ENCODE measurements at places on chromosomes 12 and 14. TPM values are rescaled to one million over a fixed set of nuclear protein-coding genes. Genes with fewer than 3 reads are reported as not detected.
A peak's percentile ranks its signal among the peaks of the same experiment; 100 is the strongest.

- H3K36me3 ChIP-seq: peaks cover 20% of the 10 kb centered on the region
- H3K4me1 ChIP-seq: peaks cover 31% of the 10 kb centered on the region
- DNase-seq: no peak
- H3K27me3 ChIP-seq: no peaks in the 10 kb centered on the region
- peak overlapping the region; percentile 98 for H3K27ac ChIP-seq
These were observed 390 bp downstream of the BRAP start for GRCh38 chr12:111685322-111685810.

DNA sequence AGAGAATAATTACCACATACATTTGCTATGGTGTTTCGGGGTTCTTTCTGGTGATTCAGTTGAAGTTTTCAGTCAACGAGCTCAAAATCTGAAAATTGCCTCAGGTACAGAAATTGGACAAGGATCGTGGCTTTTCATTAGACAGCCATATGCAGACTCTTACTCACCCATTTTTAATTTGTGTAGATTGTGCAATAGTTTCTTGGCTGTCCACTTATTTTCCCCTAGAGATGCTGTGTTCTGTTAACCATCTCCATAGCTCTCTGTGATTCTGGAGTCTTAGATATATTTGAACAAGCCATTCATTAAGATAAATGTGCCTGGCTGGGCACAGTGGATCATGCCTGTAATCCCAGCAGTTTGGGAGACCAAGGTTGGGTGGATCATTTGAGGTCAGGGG is 497.1 kb upstream of the RPL10L start:
- no peak overlapping the region for H3K4me3 ChIP-seq
- H3K27ac ChIP-seq: no peak overlapping the region
- H3K27me3 ChIP-seq: no peaks in the 10 kb centered on the region
- no peaks in the 10 kb centered on the region for H3K36me3 ChIP-seq

GRCh38 chr12:16891673-16892072 is 285.7 kb upstream of the LMO3 start:
- no peaks in the 10 kb centered on the region for H3K4me1 ChIP-seq
- DNase-seq: no peak
- no peak overlapping the region for H3K27ac ChIP-seq
- H3K4me3 ChIP-seq: no peak overlapping the region
- no peaks in the 10 kb centered on the region for H3K36me3 ChIP-seq

DNA sequence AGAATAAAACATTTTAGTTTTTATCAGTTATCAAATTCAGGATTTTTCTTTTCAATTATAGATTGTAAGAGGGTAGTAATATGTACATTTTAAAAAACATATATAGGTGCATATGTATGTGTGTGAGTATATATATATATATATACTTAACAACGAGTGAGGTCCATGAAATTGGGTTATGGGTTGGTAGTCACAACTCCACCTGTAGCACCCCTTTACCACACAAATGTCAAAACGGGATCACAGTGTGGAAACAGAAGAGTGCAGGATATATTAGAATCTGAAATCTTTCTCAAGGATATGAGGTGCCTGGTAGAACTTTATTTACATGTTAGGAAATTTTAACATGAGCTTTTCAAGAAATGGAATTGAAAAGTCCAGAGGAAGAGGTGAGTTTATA is 31.3 kb downstream of the MIA2 start:
- peaks cover 6% of the 10 kb centered on the region for H3K36me3 ChIP-seq
- H3K4me3 ChIP-seq: peak overlapping the region; percentile 80
- H3K27me3 ChIP-seq: no peaks in the 10 kb centered on the region
- H3K27ac ChIP-seq: peak overlapping the region; percentile 67

DNA sequence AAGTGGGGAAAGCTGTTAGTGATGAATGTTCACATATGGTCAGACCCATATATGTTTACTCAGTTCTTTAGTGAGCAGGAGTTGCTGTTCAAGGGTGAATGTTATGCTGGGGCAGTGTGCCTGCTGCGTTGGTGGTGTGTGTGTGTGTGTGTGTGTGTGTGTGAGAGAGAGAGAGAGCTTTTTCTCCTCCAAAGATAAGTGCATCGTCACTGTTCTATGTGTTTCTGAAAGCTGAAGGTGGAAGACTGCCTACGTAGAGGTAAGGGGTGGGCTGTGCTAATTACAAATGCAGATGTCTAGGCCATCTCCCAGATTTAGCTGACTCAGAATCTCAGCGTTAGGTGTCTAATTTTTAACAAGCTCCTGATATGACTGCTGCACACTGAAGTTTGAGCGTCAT is 10.5 kb downstream of the GABARAPL1 start:
- H3K4me3 ChIP-seq: no peak overlapping the region
- H3K27ac ChIP-seq: no peak overlapping the region
- no peak for DNase-seq
- peaks cover 25% of the 10 kb centered on the region for H3K36me3 ChIP-seq

GRCh38 chr14:96011131-96011530 is 28.0 kb upstream of the C14orf132 start:
- H3K27ac ChIP-seq: no peak overlapping the region
- no peaks in the 10 kb centered on the region for H3K36me3 ChIP-seq
- no peaks in the 10 kb centered on the region for H3K4me1 ChIP-seq
- H3K27me3 ChIP-seq: peaks cover 9% of the 10 kb centered on the region
- DNase-seq: no peak
- H3K4me3 ChIP-seq: no peak overlapping the region

DNA sequence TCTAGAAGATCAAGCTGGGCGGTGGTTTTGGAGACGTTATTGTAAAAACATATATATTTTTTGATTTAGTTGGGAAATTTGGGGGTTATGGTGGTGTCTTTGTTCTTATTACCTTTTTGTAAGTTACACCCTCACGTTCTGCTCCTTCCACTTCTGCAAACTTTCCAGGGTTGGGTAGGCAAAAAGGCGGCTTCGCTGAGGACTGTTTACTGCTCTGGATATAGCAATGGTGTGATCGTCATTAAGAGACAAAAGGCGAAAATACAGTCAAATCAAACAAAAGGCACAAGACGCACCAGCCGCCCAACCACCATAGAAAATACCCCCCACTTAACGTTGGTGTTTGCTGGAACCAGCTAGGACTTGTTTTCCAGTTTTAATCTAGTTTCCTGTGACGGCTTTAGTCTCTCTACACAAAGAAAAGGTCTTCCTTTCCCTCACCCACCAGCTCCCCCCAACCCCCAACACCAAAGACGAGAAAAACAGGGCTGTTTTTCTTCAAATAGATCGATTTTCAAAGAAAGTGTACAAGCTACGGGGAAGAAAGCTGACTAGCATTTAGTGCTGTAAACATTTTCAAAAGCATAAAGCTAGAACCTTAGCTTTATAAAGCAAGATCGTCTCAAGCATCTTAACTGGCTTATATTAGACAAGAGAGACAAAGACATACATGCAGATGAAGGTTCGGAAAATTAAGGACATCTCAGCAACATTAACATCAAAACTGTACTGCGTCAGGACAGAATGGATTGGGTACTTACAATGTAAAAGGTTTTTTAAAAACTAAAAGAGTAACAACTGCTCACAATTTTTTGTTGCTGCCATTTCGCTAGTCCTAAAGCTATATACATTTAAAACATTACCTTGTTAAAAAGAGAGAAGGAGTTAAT is 2.0 kb upstream of the SETD1B start:
- H3K4me3 ChIP-seq: peak overlapping the region; percentile 87
- H3K36me3 ChIP-seq: peaks cover 28% of the 10 kb centered on the region
- peak; percentile 25 for DNase-seq
- peaks cover 2% of the 10 kb centered on the region for H3K27me3 ChIP-seq
- H3K27ac ChIP-seq: peak overlapping the region; percentile 97
- peaks cover 40% of the 10 kb centered on the region for H3K4me1 ChIP-seq

DNA sequence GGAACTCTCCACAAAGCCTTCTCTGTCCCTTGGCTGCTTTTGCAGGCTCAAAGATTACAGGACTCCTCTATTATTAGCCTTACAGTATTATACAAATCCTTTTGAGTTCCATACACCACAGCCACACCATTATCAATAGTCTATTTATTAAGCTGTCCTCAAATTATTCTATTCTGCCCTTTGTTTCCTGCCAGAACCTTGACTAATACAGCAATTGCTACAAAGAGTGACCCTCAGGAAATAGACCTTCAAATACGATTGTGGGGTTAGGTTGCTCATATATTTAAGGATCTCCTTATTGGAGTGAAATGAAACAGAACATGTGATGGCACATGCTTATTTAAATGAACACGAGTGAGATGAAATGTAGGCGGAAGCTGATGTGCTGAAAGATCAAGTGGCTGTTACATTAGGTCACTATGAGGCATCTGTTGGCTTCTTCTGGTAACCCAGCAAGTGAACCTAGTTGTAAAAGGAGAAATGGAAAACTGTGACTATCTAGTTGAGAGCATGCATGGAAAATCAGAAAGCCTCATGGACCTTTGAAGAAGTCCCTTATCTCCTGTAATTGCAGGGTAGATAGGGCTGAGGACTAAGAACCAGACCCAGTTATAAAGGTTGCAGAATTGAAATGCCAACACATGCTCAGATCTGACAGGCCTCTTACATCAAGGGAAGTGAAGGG is 75.5 kb downstream of the AVPR1A start:
- no peak for DNase-seq
- H3K4me1 ChIP-seq: no peaks in the 10 kb centered on the region
- no peak overlapping the region for H3K4me3 ChIP-seq
- no peaks in the 10 kb centered on the region for H3K27me3 ChIP-seq
- no peak overlapping the region for H3K27ac ChIP-seq

- peaks cover 17% of the 10 kb centered on the region for H3K36me3 ChIP-seq
- H3K4me1 ChIP-seq: peaks cover 4% of the 10 kb centered on the region
- DNase-seq: no peak
- H3K27ac ChIP-seq: no peak overlapping the region
These were observed 193.4 kb downstream of the ERC1 start for GRCh38 chr12:1184402-1184801.

GRCh38 chr12:75722714-75723200 is 211.3 kb upstream of the KRR1 start:
- H3K4me3 ChIP-seq: peak overlapping the region; percentile 37
- H3K36me3 ChIP-seq: peaks cover 5% of the 10 kb centered on the region
- peak; percentile 29 for DNase-seq

DNA sequence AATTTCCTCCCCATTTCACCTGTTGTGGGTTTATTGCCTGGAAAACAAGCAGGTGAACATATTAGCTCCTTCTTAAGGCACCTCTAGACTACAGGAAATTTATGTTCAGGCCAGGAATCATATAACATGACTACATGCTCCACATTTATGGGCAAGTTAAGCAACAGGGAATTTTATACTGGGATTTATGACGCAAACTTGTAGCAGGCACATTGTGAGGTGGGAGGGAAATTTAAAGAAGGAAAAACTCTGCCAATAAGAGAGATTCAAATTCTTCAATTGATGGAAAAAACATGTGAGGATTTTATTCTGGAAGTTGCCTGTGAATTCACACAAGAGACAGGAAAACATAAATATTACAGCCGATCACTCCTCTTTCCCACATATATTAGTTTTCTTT is 93.9 kb downstream of the TBC1D30 start:
- H3K4me1 ChIP-seq: no peaks in the 10 kb centered on the region
- DNase-seq: no peak
- no peaks in the 10 kb centered on the region for H3K36me3 ChIP-seq
- H3K27me3 ChIP-seq: peaks cover 2% of the 10 kb centered on the region

DNA sequence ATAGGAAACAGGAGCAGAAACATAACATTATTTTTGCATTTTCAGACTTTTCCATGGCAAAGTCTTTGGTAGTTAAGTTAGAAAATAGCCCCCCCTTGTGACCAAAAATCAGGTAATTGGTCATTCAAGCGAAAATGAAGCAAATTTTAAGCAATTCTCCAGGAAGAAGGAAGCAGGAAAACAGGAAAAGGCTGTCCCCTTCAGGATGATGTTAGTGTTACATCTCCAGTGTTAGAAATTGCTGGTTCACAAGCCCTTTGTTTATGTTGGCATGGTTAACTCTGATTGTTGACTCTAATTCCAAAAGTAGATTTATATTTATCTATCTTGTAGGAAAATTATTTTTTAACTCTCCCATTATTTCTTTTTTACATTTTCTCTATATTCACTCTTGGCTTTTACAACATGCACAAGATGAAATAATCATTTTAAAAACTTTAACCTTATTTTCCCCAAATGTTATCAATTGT is 18.8 kb upstream of the GAS2L3 start:
- no peak overlapping the region for H3K27ac ChIP-seq
- DNase-seq: no peak
- no peaks in the 10 kb centered on the region for H3K36me3 ChIP-seq
- peaks cover 5% of the 10 kb centered on the region for H3K27me3 ChIP-seq

DNA sequence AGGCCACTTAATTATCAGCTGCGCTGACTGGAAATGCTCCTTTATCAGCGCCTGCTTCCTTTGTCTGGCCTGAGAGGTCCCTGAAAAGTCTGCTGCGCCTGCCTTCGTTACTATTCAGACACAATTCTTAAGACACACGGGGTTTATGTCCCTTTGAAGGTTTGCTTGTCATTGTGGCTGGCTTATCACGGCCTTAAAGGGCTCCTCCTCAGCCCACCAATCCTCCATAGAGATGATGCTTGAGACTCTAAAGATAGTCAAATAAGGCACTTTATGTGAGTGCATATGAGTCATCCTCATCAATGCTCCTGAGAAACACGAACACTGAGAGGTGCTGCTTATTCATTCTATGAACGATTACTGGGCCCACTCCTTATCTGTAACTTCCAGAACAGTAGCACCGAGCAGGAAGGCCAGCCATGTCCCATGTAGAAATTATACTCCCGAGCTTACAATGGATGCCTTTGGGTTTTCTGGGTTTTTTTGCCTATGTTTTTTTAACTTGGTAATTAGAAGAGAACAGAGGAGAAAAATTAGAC is 1268.2 kb upstream of the TMEM132C start:
- H3K27me3 ChIP-seq: no peaks in the 10 kb centered on the region
- no peaks in the 10 kb centered on the region for H3K36me3 ChIP-seq
- H3K4me3 ChIP-seq: no peak overlapping the region
- H3K4me1 ChIP-seq: peaks cover 4% of the 10 kb centered on the region

DNA sequence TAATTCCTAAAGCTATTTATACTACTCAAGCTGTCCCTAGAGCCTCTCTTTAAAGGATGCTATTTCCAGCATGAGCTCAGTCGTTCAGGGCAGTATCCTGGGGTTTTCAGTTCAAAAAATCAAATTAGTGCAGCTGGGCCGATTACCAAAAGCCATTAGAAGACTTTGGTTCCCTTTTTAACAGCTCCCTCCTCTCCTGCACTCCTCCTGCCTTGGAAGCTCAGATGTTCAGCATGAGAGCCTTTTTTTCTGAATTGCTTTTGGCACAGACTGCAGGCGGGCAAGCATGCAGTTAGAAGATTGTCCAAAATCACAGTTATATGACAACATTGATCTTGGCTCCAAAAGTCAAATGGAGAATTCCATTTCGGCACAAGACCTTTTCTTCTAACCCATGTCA is 179.6 kb downstream of the SLC35F4 start:
- no peaks in the 10 kb centered on the region for H3K4me1 ChIP-seq
- H3K36me3 ChIP-seq: no peaks in the 10 kb centered on the region
- no peak overlapping the region for H3K4me3 ChIP-seq
- no peaks in the 10 kb centered on the region for H3K27me3 ChIP-seq
- no peak for DNase-seq

- peaks cover 17% of the 10 kb centered on the region for H3K4me1 ChIP-seq
- DNase-seq: peak; percentile 15
- H3K27ac ChIP-seq: no peak overlapping the region
- H3K4me3 ChIP-seq: peak overlapping the region; percentile 80
- peaks cover 1% of the 10 kb centered on the region for H3K36me3 ChIP-seq
These were observed 199.5 kb upstream of the CAND1 start for GRCh38 chr12:67069451-67070306.

The DERA gene
- total RNA-seq: 15.3 TPM

The KRT72 gene
- not detected for total RNA-seq

The MGST1 gene
- 0.73 TPM for total RNA-seq

The CISTR gene
- total RNA-seq: not detected

The C12orf60 gene
- total RNA-seq: 2.1 TPM

The BMP4 gene
- not detected for total RNA-seq

The ACTN1 gene
- total RNA-seq: 27.9 TPM

The DDX23 gene
- 127 TPM for total RNA-seq

The PZP gene
- total RNA-seq: not detected

The P2RX7 gene
- 7.3 TPM for total RNA-seq

The PYM1 gene
- total RNA-seq: 38.8 TPM

The SMIM41 gene
- total RNA-seq: not detected

Data from activated T-helper 1 cell treated with anti-CD3 and anti-CD28 coated beads, Interleukin-12 subunit alpha, Interleukin-12 subunit beta, Interleukin-2, Interleukin-4 antibody, amounts not matched to agents 30 ng/mL and 10 ng/mL and 1 ng/mL, durations not matched to agents 14 hours and 24 hours and 36 hours (primary cell).